ENCODE measurements at places on chromosomes 2 and 18.

DNA sequence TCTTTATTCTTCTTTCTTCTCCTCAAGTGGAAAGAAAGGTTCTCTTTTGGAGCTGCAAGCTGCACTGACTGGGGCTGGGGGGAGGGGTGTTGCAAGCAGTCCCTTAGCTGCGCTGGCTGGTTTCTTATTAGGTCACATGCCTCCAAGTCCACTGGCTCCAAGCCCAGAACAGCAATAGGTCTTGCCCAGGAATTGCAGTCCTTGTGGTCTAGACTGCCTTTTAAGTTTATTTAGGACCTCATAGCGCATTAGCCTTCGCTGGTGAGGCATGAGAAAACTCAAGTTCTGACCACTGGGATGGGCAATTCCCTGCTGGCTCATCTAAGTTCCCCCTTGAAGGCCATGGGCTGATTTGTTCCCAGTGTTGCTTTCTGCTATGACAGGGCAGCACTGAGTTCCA, 138.6 kb upstream of the SCN7A start:
- no peak for DNase-seq

DNA sequence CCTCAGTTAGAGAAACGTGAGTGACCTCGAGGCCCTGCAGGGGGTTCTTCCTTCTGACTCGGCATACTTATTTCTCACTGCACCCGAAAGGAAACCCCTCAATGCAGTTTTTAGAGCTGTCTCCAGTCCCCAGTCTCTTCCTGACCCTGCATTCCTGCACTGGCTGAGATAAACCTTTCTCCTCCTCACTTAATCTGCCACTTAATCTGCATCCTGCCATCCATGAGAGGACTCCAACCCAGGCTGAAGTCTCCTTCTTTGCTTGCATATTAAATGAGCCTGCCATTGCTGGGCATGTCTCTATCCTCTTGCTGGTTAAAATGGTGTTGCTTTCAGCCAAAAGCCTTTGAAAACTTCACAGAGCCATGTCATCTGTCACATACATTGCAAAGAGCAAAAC, 125.6 kb upstream of the GATA6 start:
- DNase-seq: no peak

DNA sequence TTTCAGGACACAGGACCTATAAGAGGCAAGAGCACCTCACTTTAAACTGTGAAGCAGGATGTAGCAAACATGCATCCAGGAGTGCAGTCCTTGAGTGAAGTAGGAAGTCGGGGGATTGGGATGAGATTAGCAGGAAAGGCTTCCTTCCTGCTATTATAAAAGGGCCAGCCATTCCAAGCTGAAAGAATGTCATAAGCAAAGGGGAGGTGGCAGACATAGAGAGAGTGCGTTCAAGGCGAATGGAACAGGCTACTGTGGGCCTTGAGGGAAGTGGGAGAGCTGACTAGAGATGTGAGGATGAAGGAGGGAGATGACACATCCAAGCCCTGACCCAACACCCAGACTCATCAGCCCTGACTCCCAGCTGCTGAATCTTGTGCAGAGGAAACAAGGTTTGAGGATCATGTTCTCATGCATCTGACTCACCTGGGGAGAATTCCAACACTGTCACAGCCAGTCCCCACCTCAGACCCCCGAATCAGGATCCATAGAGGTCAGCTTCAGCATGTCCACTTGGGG, 63.9 kb downstream of the GYPC start:
- no peak for DNase-seq

- DNase-seq: no peak
These were observed 17.4 kb upstream of the GAL3ST2 start for GRCh38 chr2:241759067-241759807.

- DNase-seq: no peak
These were observed 428.9 kb downstream of the MBD2 start for GRCh38 chr18:53795610-53796009.

DNA sequence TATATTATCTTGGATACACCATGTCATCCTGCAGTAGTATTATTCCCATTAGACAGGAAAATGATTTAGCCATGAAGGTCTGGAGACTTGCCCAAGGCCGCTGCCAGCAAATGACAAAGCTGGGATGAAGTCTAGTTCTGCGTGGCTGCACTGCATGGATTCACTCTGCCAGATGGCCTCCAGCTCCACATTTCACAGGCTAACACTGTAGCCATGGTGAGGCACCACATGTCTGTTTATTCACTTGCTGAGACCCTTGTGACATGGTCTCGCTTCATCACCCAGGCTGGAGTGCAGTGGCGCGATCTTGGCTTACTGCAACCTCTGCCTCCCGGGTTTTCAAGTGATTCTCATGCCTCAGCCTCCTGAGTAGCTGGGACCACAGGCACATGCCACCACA, 31.5 kb upstream of the SCG2 start:
- DNase-seq: peak; percentile 33

GRCh38 chr2:15810477-15811150, 129.7 kb upstream of the MYCN start:
- DNase-seq: no peak

GRCh38 chr2:45283764-45284620, 274.7 kb upstream of the SIX2 start:
- no peak for DNase-seq

- DNase-seq: no peak
These were observed 20.8 kb downstream of the RALBP1 start for GRCh38 chr18:9495916-9496705.

DNA sequence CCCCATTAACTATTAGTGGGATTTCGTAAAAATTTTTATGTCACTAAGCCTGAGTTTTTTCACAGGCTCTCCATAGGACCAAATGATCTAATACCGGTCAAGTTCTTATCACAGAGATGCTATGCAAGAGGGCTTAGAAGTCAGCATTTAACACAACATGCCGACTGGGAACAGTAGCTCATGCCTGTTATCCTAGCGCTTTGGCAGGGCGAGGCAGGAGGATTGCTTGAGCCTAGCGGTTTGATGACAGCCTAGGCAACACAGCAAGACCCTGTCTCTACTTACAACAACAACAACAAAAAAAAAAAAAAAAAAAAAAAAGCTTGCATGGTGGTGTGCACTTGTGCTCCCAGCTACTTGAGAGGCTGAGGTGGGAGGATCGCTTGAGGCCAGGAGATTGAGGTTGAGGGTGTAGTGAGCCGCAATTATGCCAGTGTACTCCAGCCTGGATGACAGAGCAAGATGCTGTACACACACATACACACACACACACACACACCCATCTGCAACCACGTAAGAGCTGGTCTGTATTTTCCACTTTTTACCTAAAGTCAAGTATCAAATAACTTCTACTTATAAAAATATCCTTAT, 67.6 kb upstream of the FAM124B start:
- no peak for DNase-seq

DNA sequence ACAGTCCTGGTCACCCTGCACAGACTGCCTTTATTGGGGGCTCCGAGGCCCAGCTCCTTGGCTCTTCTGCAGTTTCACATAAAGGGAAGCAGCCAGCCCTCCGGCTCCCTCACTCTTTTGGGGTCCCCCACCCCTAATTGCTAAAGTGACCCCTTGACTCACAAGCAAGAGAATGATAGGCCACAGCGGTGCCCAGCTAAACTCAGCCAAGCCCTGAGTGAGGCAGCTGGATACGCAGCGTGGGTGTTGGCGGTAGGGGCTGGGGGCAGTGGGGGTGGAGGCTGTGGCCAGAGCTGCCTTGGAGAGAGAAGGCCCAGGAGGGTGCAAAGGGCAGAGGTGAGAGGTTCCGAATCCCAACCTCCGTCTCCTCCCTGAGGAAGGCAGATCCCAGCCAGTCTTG, 25.5 kb upstream of the ALPP start:
- DNase-seq: no peak

GRCh38 chr2:134932864-134933526, 14.4 kb downstream of the CCNT2 start:
- DNase-seq: no peak

- no peak for DNase-seq
These were observed 106.8 kb upstream of the MSH2 start for GRCh38 chr2:47295981-47296635.

GRCh38 chr2:7621018-7621814, 704.0 kb downstream of the RNF144A start:
- DNase-seq: no peak

DNA sequence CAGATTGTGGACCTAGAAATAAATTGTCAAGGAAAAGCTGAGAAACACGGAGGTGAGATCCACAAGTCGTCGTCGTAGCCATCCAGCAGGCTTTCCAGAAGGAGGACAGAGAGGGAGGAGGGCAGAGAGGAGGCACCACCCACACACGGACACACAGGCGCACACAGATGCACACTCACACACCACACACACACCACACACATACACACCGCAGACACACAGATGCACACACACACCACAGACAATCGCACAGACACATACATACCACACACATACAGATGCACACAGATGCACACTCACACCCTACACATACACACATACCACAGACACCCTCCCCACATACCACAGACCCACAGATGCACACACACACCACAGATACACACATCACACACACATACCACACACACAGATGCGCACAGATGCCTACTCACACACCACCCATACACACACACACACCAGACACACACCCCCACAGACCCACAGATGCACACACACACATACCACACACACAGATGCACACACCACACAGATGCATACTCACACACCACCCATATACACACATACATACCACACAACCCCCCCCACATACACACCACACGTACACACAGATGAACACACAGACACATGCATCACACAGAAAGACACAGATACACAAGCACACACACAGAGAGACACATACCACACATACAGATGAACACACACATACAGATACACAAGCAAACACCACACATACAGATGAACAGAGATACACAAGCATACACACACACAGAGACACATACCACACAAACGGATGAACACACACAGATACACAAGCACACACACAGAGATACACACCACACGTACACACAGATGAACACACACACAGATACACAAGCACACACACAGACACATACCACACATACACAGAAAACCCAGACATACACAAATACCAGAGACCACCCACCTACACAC, 12.7 kb upstream of the BOK start:
- DNase-seq: no peak

DNA sequence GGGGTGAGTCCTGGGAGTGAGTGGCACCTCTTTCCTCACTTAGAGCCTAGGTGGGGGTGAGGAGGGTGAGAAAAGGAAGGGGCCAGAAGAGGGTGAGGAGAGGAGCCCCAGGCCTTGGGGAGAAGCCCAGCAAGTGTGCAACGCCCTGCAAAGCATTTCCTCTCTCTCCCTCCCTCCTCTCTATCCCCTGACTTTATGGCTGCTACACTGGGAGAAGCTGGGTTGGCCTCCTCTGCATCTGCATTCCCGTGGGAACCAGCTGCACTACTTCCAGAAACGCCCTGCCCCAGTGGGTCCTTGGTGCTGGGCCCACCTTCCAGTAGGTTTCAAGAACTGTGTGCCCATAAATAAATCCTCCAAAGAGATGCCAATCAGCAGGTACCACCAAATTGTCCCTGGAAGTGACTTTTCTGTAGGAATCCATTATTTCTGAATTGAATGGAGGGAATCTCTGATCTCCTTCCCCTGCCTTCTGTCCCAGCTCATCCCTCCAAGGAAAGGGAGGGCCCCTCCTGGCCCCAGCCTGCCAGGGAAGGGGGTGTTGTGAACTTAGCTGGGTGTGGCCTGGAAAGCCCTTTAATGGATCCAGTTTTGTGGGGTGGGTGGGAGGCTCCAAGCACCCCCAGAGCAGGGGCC, 95.7 kb upstream of the BOD1L2 start:
- no peak for DNase-seq

DNA sequence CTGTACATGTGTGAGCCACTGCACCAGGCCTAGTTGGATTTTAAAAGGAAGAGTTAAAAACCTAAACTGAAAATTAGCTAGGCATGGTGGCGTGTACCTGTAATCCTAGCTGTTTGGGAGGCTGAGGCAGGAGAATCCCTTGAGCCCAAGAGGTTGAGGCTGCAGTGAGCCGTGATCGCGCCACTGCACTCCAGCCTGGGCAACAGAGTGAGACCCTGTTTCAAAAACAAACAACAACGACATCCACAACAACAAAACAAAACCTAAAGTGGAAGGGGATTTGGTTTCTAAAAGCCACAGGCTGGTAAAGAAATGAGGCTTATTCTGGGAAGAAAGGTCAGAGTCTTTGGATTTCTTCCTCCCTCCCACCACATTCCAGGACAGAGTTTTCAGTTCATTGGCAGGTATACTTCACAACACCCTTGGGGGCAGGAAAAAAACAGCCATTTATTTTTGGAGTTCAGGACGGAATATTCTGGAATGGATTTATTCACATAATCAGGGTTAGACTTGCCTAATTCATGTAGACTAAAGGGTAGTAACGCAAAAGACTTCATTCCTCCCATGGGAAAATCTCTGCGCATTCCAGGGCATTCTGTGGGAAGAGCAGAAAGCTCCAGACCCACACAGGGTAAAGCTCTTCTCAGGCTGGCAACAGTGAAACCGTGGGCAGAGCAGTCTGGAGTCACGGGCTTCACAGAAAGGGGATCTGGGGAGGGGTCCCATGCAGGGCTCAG, 34.9 kb downstream of the TEX44 start:
- DNase-seq: no peak

- DNase-seq: no peak
These were observed 19.2 kb downstream of the HNRNPLL start for GRCh38 chr2:38583524-38583923.

DNA sequence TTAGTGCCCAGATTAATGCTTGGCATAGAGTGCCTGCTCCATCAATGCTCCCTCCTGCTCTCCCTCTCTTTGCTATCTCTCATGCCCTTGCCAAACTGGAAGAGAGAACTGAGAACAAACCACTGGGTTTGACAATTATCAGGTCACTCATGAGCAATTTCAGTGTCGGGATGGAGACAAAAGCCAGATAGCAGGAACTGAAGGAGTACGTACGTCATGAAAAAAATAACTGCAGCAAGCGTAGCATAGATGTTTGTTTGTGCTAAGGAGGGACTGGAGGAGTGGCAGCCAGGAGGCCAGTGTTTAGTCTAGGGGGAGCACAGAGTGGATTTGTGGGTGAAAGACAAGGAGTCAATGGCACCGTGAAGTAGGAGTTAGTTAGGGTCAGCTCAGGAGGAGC, 113.3 kb downstream of the POLE4 start:
- no peak for DNase-seq

GRCh38 chr2:233009661-233010060, 3.4 kb downstream of the NGEF start:
- no peak for DNase-seq

Measured in DMS 273 treated with DMSO at 0.1 percent for 48 hours (cell line).